Hematopoietic multipotent progenitor cell treated with erythropoietin and hydrocortisone succinate and interleukin-3 and kit ligand, for 6 days (in vitro differentiated cells): ENCODE measurements at places on chromosomes 1 and 21.

DNA sequence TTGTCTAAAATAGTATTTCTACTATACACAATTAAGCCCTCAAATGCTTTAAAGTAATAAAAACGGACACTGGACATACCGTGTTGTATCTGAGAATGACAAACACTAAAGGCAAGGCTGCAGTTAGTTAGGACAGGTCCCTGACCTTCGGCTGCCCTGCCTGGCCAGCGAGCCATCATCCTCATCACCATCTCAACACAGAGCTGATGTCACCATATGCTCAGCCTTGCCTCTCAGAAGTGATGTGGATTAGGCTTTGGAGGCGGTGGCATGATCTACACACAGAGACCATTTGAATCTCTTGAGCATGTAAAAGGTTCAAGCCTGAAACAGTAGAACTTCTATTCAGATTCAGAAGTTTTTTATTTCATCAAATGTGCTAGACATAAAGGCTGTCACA lies 244.7 kb downstream of the SDCCAG8 start:
- no peak for DNase-seq

DNA sequence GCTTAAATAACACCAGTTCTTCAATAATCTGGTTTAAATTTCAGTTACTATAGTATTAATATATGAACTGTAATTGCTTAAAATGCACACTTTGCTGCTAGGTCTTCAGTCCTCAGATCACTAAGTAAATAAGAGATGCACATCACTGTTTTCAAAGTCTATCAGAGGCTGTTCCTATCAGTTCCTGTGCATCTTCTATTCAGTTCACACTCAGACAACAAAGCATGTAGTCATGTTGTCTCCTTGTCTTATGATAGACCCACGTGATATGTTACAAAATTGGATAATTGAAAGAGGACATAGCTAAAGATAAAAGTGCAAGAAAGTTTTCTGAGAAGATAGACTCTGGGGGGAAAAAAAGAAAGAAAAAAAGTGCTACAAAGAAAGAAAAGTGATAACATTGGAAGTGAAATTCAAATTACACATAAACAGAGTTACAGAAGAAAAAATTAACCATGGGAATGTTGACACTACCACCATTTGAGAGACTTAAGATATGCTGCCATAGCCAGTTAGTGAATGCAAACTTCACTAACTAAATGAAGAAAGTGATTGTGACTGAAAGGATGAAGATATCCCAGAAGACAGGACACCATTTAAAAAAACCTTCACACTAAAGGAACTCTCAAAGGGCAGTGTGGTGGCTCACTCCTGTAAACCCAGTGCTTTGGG lies 33.9 kb upstream of the TSNAX start:
- DNase-seq = no peak

- peak; percentile 56 for DNase-seq
Observed at GRCh38 chr1:155499953-155500639, 62.5 kb downstream of the ASH1L start.

- DNase-seq = no peak
Observed at GRCh38 chr1:100443811-100444571, 91.7 kb downstream of the CDC14A start.

GRCh38 chr1:195958131-195958530 lies 650.1 kb downstream of the KCNT2 start:
- no peak for DNase-seq

DNA sequence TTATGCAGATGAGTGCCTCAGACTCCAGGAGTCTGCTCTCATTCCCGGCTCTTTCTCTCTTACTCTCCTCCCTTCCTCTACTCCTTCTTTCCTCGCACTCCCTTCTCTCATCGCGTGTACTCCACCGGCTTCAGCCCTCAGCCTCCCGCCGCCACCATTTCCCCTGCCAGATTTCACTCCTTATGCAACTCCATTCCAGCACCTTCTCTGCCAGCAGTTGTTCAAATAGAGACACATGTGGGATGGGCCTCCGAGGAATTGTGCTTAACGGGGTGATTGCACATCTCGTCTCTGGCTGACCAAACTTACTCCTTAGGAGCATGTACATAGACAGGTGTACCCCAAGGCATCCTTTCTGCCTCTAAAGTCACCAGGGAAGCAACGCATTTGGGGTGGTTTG lies 2.1 kb downstream of the CNTN2 start:
- no peak for DNase-seq

DNA sequence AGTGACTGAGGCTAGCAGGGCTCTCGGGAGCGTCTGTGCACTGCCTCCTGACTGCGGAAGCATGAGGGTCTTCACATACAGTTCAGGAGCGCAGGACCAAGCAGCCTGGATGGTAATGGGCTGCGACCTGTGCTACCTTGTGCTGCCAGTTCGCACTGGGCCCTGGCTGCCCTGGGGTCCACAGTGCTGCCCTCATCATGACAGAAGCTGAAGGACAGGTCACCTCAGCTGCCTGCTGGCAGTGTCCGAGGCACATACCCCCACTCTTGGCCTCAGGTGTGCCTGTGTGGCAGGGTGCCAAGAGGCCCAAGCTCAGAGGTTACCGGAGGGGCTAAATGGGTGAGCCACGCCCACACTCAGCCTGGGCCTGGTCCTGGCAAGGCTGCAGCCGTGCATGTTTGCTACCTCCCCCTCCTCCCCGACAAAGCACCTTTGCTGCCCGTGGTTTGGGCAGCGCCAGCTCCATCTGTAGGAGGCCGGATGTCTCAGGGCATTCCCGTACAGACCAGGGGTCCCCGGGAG lies 4.4 kb downstream of the JMJD4 start:
- DNase-seq = no peak

DNA sequence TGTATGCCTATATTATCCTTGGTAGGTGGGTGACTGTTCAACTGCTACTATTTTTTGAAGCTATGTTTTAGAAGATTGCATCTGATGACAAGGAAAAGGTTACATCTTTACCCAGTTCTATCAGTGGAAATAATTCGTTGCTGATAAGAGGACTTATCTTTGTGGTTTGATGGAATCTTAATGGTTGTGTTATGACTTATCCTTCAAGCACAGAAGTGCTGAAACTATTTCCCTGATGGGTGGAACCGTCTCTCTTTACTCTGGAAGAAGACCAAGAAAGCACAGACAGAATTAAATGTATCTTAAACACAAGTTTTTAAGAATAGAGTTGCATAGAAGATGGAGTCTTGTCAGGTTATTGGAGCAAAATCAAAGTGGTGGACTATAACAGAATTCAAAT lies 437.7 kb upstream of the KAZN start:
- DNase-seq = no peak

DNA sequence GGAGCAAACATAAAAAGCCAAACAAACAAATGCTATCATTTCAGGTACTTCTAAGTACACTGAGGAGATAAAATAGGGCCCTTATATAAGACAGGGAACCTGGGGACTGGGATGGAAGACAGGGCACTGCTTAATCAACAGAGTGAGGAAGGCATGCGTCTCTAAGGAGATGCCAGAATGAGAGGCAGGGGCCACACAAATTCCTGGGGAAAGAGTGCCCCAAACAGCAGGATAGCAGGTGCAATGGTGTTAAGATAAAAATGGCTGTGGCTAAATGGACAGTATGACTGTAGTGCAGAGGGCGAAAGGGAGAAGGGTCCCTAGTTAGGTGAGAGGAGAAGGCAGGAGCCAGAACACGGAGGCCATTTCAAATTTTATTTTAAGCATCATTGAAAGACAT lies 113.9 kb downstream of the ZBTB18 start:
- no peak for DNase-seq

DNA sequence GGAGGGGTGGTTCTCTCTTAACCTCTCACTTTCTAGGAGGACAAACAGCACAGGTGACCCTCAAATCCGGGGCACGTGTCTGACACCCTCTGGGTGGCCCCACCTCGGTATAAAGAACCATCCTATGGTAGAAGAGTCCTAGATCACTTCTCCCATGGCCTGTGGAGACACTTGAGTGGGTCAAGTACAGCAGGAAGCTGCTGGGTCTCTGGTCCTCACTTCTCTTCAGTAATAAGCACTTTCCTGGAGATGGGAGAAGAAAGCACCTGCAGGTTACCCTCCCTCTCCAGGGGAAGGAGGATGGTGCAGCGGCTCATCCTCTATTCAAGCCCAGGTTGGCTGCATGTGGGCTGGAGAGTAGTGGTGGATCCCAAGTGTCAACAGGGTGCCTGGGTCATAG lies 17.0 kb downstream of the S100A7 start:
- no peak for DNase-seq

DNA sequence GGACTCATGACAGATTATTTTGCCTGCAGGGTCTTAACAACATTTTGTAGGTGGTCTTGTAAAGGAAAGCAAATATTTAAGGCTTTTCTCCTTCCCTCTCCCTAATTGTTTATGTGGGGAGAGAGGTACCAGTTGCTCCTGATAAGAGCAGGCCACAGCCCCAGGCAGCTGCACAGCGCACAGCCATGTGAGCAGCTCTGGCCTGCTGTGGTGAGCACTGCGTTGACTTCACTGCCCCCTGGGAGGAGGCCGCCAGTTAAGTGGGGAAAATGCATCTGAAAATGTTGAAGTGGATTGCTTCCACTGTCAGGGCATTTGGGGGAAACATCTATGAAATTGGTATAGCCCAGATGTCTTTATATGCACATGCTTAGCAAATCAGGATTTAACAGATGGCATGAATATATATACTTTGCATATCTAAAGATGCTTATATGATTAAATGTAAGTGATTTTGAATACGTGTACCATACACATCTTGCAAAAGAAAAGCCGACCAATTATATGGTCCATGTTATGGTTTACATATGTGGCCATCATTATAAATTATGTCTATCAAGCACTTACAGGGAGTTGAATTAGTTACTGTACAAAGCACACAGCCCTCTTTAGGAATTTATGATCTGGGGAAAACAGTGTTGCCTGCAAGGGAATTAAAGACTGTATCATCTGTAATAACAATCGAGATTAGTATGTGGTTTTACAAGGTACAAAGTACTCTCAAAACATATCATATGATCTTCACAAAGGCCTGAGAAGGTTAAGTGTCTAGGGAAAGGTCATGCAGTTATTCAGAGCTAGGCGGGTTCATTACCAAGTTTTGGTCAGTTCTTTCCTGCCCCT lies 132.1 kb downstream of the RHOU start:
- DNase-seq = peak; percentile 62

- no peak for DNase-seq
Observed at GRCh38 chr1:154896771-154897286, 26.7 kb upstream of the KCNN3 start.

DNA sequence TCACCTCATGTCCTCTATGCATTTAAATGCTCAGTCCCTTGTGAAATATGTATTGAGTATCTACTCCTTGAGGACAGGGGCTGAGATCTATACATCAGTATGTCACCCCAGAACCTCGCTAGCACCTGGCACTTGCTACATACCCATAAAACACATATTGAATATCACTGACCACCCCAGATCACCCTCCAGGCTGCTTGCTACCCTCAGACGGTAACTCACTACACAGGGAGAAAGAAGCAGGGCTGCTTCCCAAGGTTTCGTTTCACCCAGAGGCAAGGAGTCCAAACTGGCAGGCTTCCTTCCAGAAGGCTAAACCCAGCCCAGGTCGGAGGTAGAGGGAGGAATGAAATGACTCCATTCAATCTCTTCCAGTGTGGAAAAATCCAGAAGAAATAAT lies 8.5 kb downstream of the INKA2 start:
- DNase-seq = no peak

DNA sequence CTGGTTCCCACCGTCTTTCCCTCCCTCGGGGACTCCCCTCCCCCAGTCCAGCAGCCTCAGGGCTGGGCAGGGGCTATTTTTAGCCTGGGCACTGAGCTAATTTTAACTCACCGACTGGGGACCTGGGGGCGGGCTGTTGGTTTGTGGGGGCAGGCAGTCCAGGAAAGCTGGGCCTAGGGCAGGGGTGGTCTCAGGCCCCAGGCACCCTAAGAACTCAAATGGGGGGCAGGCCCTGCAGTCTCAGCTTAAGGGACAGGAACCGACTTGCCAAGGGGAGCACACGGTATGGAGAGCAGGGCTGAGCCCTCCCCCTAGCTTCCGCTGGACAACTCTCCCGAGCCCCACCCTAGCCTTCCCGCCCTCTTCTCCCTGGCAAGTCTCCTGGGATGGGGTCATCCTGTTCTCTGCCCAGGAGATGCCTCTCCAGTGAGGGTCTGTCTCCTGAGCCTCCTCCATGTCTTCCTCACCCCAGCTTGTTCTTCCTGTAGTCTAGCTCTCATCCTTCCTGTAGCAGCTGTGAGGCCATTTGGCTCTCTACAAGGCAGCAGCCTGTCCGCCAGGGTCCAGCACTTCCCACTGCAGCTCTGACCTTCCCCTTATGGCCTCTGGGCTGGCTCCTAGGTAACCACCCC lies 10.1 kb downstream of the MEF2D start:
- DNase-seq = no peak

DNA sequence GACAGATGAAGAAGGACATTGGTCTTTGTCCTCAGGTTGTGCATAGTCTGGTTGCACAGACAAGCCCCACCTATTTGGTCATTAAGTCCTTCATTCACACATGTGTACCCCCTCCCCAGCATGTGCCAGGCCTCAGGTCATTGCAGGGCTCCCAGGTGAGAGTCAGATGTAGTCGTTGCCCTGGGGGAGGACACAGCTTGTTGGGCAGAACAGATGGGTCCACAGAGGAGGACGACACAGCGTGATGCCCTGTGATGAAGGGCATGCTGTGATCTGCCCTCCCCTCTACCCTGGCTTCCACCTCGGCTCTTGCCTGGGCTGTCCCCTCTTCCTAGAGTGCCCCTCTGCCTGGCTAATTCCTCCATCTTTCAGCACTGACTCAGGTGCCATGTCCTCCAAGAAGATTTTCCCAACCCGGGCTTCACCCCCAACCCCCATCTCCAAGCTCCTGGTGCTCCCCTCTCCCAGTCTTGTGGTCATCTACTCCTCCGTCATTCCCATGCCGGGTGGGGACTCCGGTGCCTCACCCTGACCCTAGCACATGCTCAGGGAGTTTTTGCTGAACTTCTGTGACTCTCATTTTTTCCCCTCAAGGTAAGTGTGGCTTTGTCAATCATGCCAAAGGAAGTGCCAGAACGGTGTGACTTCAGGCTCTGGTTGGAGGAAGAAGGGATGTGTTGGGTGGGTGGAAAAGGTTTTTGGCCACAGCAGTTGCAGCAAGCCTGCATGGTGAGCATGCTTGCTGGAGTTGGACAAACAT lies 220.5 kb downstream of the FOXD2 start:
- no peak for DNase-seq

GRCh38 chr1:165387961-165388360 lies 31.4 kb upstream of the LMX1A start:
- DNase-seq = no peak

DNA sequence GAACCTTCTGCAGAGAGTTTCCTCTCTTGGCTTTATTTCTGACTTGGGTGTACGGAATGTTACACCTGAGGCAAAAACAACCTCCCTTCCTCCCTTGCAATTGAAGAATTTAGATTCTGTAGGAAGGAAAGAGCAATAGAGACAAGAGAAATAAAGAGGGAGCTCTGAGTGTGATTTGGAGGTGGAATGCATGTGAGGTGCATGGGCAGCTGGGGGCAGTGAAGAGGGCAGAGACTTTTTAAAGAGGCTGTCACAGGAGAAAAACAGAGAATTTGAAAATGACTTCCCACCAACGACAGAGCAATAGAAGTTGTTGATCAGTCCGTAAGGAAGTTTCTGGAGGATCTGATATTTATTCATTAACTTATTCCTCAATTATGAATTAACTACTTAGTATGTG lies 172.0 kb upstream of the B3GALT2 start:
- DNase-seq = no peak

- no peak for DNase-seq
Observed at GRCh38 chr1:156947127-156947526, 26.7 kb downstream of the LRRC71 start.

GRCh38 chr21:36321325-36322082 lies 1.5 kb downstream of the MORC3 start:
- peak; percentile 78 for DNase-seq

- DNase-seq = no peak
Observed at GRCh38 chr1:154784924-154785531, 85.1 kb downstream of the KCNN3 start.

GRCh38 chr1:183277821-183278738 lies 92.0 kb downstream of the LAMC2 start:
- no peak for DNase-seq
